Endodermal cell (in vitro differentiated cells): ENCODE measurements at places on chromosomes 6 and 20. TPM values are rescaled to one million over a fixed set of nuclear protein-coding genes. Genes with fewer than 3 reads are reported as not detected.

- DNase-seq = no peak
Observed at GRCh38 chr6:152309648-152310047, 327.5 kb downstream of the SYNE1 start.

- DNase-seq = no peak
Observed at GRCh38 chr6:138239774-138240173, 21.5 kb upstream of the PBOV1 start.

Gene TMEM244
- not detected in 3 replicates for total RNA-seq

Gene BPIFB2
- not detected in 3 replicates for total RNA-seq
